Fibroblast of mammary gland (primary cell): ENCODE measurements at places on chromosomes 11 and 22.

DNA sequence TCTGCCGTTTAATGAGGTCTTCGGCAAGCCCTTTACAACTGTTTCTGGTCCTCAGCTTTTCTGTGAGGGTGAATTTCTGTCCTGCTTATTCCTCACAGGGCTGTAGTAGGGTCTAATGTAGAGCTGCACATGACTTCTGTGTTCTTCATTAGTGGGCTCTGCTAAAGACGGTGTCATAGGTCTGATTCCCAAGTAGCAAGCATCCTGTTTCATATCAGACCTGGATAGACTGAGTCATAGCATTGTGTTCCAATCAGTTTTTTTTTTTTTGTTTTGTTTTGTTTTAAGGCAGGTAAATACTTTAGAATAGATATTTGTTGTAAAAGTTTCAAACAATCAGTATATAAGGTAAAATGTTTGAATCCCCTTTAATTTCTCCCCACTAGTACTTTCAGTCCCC is 35.4 kb downstream of the BIRC2 start:
- DNase-seq = peak; percentile 13

GRCh38 chr11:83249972-83250593 is 36.1 kb downstream of the CCDC90B start:
- DNase-seq = peak; percentile 66

DNA sequence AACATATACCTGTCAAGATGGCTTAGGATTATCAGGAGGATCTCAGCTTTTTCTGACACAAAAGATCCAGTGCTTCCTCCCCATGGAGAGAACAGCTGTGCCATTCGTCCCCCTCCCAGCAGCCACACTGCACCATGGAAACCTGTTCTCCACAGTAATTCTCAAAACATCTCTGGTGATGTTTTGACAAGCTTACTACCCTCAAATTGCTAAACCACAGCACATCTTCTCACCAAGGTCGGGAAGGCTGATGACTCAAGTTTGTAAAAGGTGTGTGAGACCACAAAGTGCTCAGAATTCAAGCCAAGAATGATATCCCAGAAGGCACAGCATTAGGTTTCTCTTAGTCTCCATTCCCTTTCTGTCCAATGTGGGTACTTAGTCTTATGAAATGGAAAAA is 3.9 kb upstream of the RAB38 start:
- peak; percentile 80 for DNase-seq

DNA sequence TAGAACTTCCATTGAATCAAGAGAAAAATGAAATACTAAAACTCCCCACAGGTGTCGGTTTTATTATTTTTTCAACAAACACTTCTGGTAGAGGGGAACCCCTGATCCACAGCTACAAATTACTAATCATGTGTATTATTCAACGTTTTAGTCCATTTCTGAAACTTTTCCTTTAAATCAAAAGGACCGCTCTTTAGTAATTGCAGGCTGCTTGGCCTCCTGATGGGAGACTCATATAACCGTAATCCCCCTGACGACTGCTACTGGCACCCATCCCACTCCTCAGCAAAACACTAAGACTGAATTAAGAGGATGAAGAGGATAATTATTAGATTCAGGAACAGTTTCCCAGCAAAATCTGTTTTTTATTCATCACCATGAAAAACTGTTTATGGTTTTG is 46.4 kb downstream of the PAX6 start:
- DNase-seq = no peak

DNA sequence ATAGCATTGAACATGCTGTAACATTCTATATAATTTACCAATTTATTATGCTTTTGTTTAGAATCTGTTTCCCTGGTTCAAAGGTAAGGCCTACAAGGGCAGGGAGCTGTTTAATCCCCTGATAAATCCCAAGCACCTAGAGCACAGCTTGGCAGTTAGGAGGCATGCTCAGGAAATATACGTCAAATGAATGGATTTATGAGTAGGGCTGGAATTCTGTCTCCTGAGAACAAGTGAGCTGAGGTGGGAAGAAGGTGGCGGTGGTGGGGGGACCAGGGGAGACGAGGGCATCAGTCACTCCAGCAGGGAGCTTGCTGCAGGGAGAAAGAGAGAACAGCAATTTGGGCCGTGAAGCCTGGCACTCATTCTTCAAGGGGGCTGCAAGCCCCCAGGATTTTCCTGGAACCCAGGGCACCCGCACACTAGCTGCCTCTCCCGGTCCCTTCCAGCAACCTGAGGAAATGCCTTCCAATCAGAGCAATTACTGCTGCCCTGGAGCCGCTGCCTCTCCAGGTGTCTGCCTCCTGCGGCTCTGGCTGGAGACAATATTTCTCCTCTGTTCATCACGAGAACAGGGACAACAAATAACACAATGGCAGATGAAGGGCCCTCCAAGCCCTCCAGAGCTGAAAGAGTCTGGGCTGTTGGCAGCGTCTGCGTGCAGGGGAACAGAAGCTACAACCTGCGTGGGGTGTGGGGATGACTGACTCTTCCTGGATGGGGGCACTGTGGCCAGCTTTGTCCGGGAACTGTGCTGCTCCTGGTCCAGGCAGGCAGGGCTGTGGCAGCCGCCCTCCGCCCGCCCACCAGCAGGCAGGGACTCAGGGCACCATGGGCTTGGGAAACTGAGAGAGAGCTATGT is 233.4 kb downstream of the ST3GAL4 start:
- DNase-seq = no peak

GRCh38 chr11:114157476-114158050 is 98.1 kb downstream of the ZBTB16 start:
- no peak for DNase-seq

DNA sequence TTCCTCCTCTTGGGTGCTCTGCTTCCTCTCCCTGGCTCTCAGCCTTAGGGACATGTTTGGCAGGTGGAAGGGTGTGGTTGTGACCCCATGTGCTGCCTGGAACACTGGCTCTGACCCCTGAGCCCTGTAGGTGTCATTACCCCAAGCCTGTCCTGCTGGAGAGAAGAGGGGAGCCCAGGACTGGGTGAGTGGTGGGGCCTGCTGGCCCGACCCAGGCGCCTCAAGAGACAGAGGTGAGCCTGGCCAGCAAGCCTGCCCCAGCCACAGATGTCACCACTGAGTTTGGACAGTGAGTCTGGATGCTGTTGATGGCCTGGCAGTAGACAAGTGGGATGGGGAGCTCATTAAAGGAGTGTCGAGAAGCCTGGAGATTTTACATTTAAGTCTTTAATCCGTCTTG is 1112.2 kb downstream of the BRD1 start:
- no peak for DNase-seq

- DNase-seq = no peak
These were observed 118.9 kb downstream of the MSANTD4 start for GRCh38 chr11:105903113-105903512.

DNA sequence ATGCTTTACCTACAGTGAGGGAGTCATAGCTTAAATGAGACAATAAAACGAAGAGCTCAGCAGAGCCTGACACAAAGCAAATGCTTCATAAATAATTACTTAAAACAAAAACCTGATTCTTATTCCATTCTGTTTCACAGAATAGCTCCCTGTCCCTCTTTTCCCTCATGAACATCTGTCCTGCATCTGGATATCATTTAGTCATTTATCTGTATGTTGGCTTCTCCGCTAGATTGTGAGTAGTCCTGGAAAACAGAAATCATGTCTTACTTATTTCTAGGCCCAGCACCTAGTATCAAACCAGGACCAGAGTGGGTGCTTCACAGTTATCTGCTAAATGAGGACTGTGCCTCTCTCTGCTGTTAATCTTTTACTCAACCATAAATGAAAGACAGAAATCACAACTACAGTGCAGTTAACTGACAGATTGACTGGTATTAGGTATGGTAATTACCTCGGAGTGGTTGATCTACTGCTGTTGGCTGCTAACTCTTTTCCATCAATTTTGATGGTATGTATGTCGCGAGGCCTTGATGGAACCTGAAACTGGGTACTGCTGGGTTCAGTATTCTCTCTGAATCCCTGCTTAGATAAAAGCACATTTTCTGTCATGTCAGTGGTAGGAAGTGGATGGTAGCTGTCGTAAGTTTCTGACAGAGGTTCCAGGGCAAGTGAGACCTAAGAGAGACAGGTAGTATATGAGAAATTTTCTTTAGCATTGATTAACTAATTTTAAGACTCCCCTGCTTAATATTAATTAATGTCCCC is 31.5 kb downstream of the C2CD3 start:
- peak; percentile 46 for DNase-seq

DNA sequence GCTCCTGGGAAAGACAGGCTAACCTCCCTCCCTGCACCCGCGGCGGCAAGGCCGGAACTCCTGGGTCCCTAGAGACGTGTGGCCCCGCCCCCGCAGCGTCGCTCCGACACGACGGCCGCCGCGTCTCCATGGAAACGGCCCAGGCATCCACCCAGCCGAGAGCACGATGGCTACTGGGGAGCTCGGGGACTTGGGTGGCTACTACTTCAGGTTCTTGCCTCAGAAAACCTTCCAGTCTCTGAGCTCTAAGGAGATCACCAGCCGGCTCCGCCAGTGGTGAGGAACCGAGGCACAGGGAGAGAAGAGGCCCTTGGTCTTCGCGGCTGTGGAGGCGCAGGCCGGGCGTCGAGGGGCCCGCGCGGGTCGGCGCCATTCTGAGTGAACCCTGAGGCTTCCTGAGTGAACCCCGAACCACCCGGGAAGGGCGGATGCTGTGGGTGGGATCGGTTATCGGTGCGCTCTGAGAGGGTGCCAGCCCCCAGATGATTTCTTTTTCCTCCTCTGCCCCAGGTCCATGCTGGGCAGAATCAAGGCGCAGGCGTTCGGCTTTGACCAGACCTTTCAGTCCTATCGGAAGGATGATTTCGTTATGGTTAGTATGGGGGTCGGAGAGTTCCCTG is at the start of gene CFAP300:
Gene CFAP300 (plus strand): TSS at position 133 of the 620 bp plus-strand sequence. CDS start 34 bp downstream, at position 167.
- DNase-seq = peak; percentile 66

DNA sequence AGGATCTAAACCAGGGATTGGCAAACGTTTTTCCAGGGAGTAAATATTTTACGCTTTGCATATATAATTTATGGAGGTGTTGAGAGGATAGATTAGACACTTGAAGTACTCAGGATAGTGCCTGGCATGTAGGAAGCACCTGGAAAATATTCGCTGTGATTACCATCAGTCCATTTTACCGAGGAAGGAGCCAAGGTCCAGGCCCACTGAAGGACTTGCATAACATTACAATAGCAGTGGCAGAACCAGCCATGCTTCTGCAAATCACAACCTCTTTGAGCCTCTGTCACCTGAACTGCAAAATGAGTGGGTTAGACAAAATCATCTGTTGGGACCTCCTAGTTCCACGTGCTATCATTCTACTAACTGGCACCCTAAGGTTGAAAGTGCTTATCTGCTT is 5.4 kb downstream of the FUT4 start:
- no peak for DNase-seq

DNA sequence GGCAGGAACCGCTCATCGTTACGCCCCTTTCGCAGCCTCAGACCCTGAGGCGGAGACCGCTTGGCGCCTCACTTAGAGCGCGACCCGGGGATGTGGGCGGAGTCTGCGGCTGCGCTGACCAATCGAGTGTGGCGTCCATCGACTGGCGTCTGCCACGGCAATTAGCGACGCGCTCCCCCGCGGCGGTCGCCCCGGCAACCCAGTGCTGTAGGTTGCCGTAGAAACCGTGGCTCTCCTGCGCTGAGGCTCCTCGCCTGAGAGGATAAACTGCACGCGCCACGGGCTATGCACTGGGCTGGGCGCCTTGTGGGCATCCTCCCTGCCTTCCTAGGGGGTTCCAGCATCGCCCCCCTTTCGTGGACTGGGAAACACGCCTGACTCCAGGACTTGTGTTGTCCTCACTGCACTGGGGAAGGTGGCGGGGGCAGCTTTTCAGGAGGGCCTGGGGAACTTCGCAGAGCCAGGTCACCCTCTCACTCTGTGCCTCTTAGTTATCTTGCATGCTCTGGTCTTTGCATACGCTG is 701 bp upstream of the P2RX6 start:
- peak; percentile 82 for DNase-seq

DNA sequence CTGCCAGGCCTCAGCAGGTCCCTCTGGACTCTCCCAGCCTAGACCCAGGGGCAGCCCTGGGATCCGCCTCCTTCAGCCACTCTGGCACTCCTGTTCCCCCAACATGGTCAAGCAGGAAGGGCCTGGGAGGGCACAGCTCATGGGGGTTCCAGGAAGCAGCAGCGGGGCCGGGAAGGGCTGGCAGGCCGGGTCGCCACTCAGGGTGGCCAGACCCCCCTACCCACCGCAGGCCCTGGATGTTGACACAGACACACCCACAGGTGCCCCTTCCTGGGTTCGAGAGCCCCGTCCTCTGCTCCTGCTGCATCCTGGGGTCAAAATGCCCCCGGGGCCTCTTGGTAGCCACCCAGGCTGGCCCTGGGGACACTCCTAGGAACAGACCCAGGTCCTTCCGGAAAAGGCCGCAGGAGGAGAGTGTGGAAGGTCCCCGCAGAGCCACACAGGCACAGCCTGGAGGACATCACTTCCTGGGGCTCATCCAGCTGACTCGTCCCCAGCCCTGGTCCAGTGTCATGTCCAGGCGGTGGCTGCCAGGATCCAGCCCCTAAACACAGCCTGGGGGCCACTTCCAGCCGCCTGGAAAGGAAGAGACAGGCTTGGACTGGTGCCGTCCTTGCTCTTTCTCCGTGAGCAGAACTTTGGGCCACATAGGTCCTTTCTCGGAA is 6.8 kb upstream of the PIM3 start:
- no peak for DNase-seq

GRCh38 chr11:73652046-73652730 is 5.8 kb downstream of the PLEKHB1 start:
- no peak for DNase-seq

GRCh38 chr11:132959693-132960092 is 572.6 kb downstream of the OPCML start:
- DNase-seq = no peak

GRCh38 chr11:83087035-83087434 is 15.3 kb upstream of the RAB30 start:
- DNase-seq = peak; percentile 28

GRCh38 chr22:48380016-48380665 is 1447.5 kb downstream of the BRD1 start:
- DNase-seq = no peak

- DNase-seq = peak; percentile 34
These were observed at the start of gene PHETA2 for GRCh38 chr22:42074132-42074811. PHETA2 (plus strand) TSS chr22:42074248; CDS start chr22:42077294, 3,046 bp downstream.

DNA sequence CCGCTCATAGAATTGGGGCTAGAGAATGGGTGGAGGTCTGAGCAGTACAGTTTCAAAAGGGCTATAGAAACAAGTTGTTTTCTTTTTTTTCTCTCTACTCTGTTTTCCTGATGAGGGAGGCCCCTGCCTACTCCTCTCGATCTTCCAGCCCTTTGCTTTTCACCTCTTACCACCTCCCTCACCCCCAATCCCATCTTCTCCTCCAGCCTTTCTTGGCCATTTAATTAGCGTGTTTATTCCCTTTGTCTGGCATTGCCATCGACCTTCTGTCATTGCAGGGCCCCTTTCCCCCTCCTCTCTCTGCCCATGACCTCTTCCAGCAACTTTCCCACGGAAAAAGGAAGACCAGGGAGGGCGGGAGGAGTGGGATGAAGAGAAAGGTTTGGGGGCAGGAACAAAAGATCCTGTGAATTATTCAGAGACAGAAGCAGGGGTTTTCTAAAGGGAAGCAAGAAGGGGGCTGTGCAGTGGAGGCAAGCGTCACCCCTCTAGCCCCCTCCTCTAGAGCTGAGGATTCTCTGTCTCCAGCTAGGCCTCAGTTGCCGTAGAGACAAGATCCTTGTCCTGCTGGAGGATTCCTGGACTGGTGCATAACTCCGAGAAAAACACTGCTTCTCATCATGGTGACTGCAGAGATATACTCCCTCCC is 12.9 kb downstream of the DTX4 start:
- DNase-seq = no peak

GRCh38 chr22:31107178-31107893 is at the start of gene SELENOM:
SELENOM (minus strand) TSS chr22:31107568; CDS start chr22:31107505, 63 bp downstream.
- DNase-seq = peak; percentile 98
